ENCODE measurements at places on chromosomes 7 and 10.
A peak's percentile ranks its signal among the peaks of the same experiment; 100 is the strongest.

DNA sequence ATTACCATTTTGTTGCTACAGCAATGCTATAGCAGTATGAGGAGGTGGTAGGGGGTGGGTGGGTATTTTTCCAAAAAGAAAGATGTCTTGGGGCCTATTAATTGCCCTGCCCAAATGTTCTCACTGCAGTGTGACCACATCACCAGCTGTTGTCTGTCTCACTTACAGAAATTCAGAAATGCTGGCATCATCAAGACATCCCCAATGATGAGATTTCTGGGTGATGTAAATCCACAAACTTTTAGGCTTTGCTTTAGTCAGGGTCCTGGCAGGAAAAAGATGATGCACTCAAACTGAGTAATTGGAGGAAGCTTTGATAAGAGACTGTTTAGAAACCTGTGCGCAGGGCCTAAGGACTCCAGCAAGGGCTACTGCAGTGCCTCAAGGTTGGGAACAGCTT is 56.2 kb upstream of the OPN4 start:
- no peak for DNase-seq

DNA sequence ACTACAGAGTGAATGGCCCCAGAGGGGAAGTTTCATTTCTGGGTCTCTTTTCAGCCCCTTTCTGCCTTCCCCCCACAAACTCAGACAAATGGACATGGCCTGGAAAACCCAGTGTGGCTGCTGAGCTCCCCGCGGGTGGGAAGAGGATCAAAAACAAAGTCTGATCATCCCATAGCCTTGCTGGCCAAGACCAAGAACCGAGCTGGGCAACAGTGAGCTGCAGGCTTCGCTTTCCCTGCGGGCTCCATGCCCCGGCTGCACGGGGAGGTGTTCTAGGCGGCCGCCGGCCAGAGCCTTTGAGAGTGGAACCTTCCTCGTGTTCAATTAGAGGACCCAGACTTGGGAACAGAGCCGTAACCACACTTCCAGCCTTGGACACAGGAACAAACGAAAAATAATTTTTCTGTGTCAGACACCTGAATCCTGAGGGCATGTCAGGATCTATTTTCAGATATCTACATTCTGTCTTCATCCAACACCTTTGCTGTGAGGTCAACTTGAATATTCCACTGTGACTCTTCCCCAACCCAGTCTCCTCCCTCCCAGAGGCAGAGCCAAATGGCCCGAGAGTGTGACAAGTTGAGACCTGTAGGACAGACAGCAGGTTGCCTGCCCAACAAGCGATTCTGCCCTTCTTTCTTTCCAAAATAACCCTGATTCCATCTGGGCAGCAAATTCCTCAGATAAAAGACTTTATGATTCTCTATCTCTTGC is 26.0 kb downstream of the WDR86 start:
- DNase-seq = no peak

DNA sequence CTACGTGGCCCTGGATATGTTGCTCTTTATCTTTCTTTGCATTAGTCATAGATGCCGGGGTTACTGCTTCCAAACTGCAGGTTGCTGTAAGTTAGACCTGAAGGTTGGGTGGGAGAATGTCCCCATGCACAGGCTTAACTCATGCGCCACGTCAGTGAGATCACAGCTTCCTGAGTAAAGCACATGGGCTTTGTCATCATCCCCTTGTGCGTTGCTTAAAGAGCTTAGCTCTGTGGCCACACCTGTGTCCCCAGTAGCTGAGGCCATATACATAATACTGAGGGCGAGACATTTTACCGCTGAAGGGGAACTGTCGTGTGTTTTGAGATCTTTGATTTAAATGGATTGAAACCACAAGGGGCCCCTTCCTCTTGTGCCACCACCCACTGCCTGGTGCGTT is 45.8 kb upstream of the BTBD16 start:
- DNase-seq = no peak

- DNase-seq = no peak
Observed at GRCh38 chr7:42222891-42223290, 14.1 kb downstream of the GLI3 start.

DNA sequence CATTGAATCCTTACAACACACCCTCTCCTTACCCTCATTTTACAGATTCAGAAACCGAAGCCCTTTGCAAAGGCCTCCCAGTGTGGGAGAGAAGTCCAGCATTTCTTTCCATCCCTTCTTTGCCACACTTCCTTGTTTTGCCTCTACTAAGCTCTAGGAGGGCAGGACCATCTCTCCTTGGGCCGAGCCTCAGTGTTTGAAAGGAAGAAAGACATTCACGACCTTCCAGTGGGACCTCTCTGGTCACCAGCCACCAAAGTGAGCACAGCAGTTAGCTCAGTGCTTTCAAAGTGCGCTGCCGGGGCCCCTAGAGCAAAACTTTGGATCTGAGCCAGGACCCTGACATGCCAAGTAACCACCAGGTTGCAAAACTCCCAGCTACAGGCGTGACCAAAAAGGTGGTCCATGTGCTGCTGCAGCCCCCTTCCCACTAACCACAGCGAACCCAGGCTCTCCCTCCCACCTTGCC is 12.4 kb downstream of the CTBP2 start:
- DNase-seq = no peak

DNA sequence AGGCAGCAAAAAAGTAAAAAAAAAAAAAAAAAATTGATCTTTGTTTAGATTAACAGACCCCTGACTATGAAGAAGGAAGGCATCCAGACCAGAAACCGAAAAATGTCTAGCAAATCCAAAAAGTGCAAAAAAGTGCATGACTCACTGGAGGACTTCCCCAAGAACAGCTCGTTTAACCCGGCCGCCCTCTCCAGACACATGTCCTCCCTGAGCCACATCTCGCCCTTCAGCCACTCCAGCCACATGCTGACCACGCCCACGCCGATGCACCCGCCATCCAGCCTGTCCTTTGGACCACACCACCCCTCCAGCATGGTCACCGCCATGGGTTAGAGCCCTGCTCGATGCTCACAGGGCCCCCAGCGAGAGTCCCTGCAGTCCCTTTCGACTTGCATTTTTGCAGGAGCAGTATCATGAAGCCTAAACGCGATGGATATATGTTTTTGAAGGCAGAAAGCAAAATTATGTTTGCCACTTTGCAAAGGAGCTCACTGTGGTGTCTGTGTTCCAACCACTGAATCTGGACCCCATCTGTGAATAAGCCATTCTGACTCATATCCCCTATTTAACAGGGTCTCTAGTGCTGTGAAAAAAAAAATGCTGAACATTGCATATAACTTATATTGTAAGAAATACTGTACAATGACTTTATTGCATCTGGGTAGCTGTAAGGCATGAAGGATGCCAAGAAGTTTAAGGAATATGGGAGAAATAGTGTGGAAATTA is 19.4 kb downstream of the GATA3 start:
- DNase-seq = no peak

- no peak for DNase-seq
Observed at GRCh38 chr10:128689667-128690066, 563.4 kb upstream of the MKI67 start.

DNA sequence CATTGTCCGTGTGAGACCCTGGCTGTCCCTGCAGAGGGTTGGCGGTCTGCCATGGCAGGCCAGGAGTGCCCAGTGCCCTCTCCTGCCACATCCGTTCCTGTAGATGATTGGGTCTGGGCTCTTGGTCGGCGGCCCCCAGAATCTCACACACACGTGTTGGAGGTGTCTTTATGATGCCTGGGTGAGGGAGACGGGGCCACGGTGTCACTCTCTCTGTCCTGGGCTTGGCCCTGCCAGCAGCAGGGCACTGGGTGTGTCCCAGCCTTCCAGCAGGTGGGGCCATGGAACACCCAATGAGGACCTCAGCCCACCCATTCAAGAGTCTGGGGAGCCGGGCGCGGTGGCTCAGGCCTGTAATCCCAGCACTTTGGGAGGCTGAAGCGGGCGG is 30.2 kb downstream of the UNC5B start:
- no peak for DNase-seq

- DNase-seq = peak; percentile 95
Observed at GRCh38 chr7:5773661-5774086, 7.8 kb downstream of the RNF216 start.

- DNase-seq = no peak
Observed at GRCh38 chr10:50503661-50504320, 120.0 kb downstream of the SGMS1 start.

DNA sequence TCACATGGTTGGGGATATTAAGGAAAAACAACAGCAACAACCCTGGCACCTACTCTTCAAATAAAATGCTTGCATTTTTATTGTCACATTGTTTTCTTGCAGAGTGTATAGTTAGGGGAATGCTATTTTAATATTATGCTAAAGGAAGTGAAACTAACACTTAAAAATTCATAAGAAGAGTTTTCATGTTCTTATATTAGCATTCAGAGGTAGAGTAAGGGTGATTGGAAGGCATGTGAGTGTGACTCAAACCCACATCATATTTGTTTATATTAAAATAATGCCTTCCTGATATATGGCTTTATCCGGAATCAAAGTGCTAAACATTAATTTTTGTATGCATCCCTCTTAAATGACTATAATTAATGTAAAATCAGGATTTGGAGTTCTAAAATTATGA is 59.8 kb upstream of the TES start:
- DNase-seq = no peak

- DNase-seq = no peak
Observed at GRCh38 chr7:157431951-157432540, 95.2 kb downstream of the DNAJB6 start.

- no peak for DNase-seq
Observed at GRCh38 chr10:132563485-132564248, 26.1 kb downstream of the INPP5A start.

- DNase-seq = no peak
Observed at GRCh38 chr7:132116369-132116768, 459.9 kb downstream of the PLXNA4 start.

DNA sequence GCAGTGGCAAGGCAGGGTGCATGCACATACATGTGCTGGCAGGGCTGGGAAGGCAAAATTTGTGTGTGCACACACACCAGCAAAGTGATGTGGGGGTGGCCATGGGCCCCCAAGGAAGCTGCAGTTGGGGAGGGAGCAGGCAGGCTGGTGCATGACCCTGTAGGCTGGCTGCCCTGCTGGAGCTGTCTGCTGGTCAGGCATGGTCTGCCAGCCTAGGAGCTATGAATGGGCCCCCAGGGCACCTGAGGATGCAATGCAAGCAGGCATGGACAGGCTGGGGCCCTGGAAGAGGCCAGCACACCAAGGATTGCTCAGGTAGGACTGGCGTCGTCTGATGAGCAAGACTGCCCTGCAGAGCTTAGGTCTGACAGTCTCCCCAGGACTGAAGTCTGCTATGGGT is 18.2 kb upstream of the PPP1R3A start:
- DNase-seq = no peak

DNA sequence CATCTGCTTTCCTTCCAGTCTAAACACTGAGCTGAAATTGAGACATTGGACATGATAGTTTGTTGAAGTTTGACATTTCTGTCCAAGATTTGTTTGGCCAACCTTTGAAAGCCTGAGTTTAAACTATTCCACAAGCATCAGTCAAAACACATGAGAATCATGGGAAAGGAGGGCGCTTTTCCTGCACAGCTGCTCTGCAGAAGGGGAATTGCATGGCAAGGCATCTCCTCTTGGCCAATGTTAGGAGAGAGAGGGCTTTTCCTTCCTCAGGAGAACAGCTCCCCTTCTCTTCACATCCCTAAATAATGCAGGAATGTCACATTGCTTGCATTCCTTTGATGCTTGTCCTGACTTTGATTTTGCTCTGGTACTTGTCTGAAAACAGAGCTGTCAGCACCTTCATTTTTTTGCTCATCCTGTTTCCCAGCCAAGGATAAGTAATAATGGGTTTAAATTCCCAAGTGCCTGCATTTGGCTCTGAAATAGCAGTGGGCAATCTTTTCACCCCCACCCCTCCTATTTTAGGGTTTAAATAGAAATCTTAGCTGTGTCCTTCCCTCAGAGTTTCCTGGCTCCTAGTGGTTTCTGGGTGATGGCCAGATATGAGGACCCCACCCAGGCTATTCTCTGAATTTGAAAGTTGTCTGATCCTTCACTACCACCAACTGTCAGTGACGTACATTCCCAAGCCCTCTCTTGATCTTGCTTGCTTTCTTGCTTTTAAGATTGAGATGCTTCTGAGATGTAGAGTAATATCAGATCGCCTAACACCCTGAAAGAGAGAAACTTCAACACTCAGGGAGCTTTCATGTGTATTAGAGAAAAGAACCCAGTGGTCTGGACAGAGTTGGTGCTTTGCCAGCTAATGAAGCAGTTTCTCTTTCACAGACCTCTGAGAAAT is 75.2 kb upstream of the NPVF start:
- DNase-seq = no peak

- no peak for DNase-seq
Observed at GRCh38 chr7:84469034-84469433, 274.4 kb upstream of the SEMA3A start.

DNA sequence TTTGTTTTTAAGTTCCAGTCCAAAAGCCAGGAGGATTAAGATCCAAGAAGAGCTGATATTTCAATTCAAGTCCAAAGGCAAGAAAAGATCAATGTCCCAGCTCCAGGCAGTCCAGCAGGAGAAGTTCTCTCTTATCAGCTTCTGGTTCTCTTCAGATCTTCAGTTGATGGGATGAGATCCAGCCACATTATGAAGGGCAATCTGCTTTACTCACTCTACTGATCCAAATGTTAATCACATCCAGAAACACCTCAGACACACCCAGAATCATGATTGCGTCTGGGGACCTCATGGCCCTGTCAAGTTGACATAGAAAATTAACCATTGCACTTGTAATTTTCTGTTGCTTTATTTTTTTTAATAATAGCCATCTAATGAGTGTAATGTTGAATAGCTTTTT is 178.4 kb downstream of the HERPUD2 start:
- no peak for DNase-seq

DNA sequence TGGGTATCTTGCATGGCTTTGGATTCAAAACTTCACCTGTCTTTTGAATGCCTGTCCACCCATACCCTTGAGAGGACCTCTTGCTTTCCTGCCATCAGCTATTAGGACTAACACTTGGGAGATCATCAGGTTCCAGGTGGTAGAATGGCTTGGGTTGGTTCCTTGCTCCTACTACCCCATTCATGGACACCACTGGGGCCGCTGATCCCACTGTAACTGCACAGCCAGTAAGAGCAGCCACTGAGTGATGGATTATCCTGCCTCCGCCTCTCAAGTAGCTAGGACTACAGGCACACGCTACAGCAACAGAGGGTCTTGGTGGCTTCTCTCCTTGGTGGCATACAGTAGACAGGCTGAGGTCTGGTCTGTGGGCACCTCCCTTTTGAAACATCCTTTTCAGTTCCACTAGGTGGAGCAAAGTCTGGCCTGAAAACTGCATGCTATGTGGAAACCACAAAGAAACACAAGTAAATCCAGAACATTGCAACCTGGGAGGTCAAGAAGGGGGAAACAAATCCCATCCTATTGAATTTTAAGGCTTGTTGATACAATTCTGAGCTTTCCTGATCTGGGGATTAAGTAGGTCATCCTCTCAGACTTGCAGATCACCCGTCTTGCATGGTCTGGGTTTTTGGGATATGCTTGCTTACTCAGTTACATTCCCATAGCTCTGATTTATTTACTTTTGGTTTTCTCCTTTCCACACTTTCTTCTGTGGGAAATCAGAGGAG is 9.4 kb downstream of the WBP1L start:
- DNase-seq = no peak

- DNase-seq = no peak
Observed at GRCh38 chr10:35372329-35372728, 36.0 kb downstream of the CCNY start.

GRCh38 chr10:124175701-124176348 is 82.4 kb upstream of the CHST15 start:
- DNase-seq = no peak

Measured in retinal pigment epithelial cell (primary cell).